Activated CD4-positive, alpha-beta T cell treated with anti-CD3 and anti-CD28 coated beads, Interleukin-2, amount 10 ng/mL, durations not matched to agents 24 days and 14 days (primary cell): ENCODE measurements at places on chromosomes 2 and 18. TPM values are rescaled to one million over a fixed set of nuclear protein-coding genes. Genes with fewer than 3 reads are reported as not detected.

SFTPB gene
- not detected in 2 replicates for total RNA-seq

PDCD1 gene
- total RNA-seq = 79.6 and 83.3 TPM in 2 replicates

- DNase-seq = peak; percentile 25
Observed at GRCh38 chr18:34794348-34794747, 84.2 kb downstream of the DTNA start.

DNA sequence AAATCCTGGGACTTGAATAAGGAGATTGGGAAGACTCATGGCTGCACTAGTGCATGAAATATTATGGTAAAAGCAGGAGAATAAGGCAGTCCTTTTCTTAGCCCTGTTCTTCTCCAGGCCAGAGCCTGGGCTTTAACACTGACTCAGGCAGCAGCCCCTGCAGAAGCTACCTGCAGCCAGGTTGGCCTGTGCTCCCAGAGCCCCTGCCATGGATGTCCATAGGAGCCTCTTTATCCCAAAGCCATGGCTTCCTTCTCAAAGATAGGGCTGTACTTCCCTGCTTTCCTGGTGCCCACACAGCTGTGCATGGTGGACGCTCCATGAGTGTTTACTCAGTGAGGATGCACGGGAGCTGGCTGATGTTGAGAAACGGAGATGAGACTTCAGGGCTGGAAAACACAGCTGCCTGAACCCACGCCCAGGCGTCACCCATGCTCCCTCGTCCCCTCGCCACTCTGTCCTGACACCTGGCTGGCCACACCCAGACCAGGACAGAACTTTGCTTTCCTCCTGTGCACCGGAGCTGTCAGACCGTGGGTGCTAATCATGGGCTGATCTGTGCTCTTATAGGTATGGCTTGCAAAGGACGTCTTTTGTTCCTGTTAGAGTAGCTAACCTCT, 135.5 kb downstream of the GLI2 start:
- DNase-seq = no peak

DNA sequence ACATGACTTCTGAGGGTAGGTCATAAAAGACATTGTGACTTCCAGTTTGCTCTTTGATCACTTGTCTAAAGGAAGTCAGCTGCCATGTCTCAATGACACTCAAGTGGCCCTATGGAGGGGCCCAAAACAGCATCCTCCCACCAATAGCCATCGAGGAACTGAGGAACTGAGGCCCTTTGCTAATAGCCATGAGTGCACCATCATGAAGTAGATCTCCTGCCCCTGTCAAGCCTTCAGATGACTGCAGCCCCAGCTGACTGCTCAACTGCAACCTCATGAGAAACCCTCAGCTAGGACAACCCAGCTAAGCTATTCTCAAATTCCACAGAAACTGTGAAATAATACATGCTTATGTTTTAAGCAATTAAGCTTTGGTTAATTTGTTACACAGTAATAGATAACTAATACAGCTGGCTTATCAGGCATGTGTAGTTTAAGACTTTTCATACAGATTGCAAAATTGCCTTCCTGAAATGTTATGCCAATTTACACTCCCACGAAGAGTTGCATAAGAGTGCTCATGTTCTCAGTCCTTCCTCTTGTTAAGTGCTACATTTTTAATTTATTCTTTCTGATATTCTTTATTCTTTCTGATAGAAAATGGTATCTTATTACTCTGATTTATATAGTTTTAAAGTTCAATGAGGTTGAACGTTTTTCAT, 105.6 kb upstream of the NDUFV2 start:
- no peak for DNase-seq

DNA sequence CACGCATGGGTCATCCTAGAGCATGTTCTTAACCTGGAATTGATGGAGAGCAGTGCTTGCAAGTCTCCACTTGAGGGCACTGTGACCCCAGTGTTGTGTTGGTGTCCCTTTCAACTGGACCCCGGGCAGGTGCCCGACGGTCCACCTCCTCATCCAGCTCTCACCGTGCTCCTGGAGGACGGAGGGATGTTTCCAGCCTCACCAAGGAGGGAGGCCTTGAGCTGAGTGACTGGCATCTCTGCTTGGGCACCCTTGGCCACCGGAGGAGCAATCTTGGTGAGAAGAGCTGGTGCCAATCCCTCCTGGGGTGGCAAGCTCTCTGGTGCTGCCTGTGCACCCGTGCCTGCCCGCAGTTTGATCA, 45.4 kb upstream of the ASB18 start:
- no peak for DNase-seq

GRCh38 chr18:75638776-75639471, 211.4 kb upstream of the SMIM21 start:
- peak; percentile 41 for DNase-seq

DNA sequence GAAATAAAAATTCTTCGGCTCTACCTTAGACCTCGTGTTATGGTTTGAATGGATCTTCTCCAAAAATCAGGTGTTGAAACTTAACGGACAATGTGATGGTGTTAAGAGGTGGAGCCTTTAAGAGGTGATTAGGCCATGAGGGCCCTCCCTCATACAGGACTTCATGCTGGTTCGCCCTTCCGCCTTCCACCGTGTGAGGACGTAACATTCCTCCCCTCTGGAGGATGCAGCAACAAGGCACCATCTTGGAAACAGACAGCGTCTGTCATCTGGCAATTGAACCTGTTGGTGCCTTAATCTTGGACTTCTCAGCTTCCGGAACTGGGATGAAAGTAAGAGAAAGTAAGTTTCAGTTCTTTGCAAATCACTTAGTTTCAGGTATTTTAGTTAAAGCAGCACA, 126.3 kb upstream of the SPRED2 start:
- no peak for DNase-seq

DNA sequence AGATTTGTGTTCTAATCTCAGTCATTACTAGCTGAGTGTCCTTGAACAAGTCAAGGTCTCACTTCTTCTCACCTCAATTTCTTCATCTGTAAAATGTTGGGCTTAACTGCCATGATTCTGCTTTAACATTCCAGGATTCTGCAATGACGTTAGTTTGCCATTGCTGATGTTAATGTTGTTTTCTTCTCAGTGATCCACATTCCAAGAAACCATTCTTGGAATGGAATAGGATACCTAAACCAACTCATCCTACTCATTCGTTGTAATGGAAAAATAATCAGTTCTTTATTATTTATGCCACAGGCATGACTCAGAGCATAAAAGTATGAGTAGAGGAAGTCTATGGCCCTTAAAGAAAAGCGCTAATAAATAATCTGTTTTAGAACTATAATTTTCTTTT, 140.2 kb upstream of the ETAA1 start:
- no peak for DNase-seq

GRCh38 chr2:74010087-74010541, 25.4 kb downstream of the TET3 start:
- DNase-seq = no peak

- peak; percentile 37 for DNase-seq
Observed at GRCh38 chr2:620471-621302, 56.5 kb downstream of the TMEM18 start.

GRCh38 chr2:213247566-213247965, 36.7 kb upstream of the SPAG16 start:
- no peak for DNase-seq

DNA sequence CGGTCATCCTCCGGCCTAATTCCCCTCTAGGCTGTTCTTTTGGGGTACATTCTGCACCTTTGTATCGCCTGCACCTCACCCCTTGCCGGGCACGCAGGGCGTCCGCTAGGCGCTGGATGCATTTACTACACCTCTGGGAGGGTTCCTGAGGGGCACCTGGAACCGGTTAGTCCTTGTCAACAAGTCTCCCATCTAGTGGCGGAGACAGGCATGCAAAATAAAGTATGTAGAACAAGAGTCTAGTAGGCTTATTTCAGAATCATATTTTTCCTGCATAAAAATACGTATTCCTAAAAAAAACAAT, 705 bp upstream of the TEX261 start:
- DNase-seq = peak; percentile 84

- peak; percentile 89 for DNase-seq
Observed at GRCh38 chr2:203740871-203741281, 34.4 kb downstream of the CD28 start.
